ENCODE measurements at places on chromosomes 2 and 18. TPM values are rescaled to one million over a fixed set of nuclear protein-coding genes. Genes with fewer than 3 reads are reported as not detected.

DNA sequence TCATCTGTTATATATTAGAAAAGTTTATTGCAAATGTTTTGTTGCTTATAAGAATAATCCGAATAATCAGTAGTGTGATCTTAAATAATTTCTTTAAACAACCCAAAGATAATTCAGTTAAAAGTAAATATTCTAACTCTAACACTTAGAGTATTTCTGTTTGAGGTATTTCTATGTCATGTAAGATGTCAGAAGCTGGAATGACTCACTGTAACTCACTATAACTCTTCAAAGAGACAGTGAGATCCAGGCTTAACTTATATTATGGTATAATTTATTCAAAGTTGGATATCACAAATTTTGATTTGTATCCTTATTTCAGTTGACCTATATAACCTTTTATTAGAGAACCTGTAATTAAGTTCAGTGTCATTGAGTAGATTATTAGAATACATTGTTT, 6.9 kb downstream of the MBD5 start:
- DNase-seq, result no peak

Gene HDHD2
- total RNA-seq, result 42.7 TPM

Gene CAB39
- total RNA-seq, result 59.5 TPM

Gene FAM237A
- not detected for total RNA-seq

DNA sequence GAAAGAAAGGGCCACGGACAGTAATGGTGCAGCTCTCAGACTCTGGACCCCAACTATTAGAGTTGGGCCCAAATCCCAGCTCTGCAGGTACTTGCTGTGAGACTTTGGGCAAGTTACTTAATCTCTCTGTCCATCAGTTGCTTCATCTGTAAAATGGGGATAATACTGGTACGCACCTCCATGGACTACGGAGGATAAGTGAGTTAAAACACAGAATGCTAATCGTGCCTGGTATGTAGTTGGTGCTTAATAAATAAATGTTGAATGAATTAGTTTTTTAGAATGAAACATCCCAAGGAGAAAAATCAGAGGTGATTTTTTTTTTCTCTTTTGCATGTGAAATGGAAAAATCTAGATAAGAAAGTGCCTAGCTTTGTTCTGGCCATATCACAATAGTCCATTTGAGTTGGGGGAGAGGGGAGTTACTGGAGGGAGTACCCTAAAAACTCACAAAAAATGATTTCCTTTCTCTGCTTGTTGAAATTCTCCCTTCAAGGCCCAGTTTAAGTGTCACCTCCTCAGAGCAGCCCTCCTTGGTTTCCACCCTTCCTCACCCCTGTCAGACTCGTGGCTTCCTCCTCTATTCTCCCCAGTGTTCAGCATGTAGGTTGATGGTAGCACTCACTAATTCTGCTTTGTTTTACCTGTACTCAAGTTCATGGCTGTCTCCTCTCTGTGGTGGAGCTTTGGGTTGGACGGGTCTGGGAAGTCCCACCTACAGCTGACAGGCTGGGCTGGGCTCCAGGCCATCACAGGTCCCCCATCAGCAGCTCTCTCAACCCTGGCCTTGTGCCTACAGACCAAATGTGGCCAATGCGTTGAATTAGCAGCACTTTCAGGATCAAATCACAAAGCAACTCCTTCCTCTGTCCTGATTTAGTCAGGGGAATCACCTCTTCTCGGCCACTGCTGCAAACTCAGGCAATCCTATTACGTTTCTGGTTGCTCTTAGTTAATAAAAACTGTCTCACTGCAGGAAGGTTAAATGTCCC, 92.8 kb upstream of the TAF1B start:
- no peak for DNase-seq

- no peak for DNase-seq
Measured at GRCh38 chr2:237712477-237713377, 85.3 kb downstream of the LRRFIP1 start.

DNA sequence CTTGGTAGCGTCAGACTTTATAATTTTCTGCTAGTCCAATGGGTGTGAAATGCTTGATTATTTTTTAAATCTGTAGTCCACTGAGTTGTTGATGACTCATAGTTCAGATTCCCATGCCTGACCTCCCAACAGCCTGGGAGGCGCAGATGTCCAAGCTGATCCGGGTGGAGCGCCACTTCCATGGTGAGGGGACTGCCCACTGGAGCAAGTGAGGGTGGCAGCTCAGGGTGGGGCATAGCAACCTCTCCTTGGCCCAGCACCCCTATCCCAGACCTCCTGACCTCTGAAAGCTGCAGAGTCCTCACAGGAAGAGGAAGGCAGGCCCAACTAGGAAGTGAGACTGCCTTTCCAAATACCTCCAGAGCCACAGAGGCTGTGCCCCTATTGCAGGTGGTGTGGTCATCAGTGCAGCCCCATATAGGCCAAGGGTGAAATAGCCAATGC, 4.4 kb downstream of the MAL start:
- no peak for DNase-seq
